ENCODE measurements at places on chromosomes 4 and X.

DNA sequence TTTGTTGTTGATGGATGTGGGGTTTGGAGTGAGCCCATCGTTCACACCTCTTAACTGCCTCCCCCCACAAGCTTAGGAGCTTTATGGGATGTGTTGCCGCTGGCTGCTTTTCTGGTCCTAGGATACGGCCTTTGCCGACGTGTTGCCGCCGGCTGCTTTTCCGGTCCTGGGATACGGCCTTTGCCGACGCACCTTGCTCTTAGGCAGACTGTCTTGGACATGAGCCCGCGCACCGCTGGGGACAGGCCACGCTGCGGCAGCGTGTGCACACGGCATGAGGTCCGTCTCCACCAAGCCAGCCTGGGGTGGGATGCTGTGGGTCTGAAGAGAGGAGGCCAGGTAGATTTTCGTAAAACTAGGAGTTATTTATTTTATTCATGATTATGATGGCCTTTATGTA, 14.2 kb downstream of the RGS12 start:
- no peak for DNase-seq

DNA sequence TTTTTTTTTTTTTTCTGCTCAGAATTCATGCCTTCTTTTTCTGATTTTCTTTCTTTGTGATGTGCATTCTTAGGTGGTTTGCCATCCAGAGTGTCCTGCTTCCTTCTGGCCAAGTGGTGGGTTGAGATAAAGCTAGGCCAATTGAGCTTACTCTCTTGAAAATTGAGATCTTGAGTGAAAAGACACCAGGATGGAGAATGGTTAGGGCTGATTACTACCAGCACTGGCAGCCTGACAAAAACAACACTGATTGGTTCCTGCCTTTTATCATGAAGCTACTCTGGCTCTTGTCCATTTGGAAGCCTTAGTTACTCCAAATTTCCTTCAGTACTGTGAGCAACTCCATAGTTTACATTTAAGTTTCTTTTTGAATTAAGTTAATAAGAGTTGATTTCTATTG, 404.0 kb downstream of the PPARGC1A start:
- no peak for DNase-seq

- no peak for DNase-seq
Measured at GRCh38 chr4:124459196-124459940, 253.2 kb downstream of the ANKRD50 start.

GRCh38 chr4:130985371-130985770, 1889.4 kb downstream of the C4orf33 start:
- DNase-seq, result no peak

GRCh38 chrX:31445542-31445941, 373.7 kb upstream of the FTHL17 start:
- no peak for DNase-seq

- DNase-seq, result no peak
Measured at GRCh38 chr4:81469781-81470455, 1.8 kb downstream of the RASGEF1B start.

DNA sequence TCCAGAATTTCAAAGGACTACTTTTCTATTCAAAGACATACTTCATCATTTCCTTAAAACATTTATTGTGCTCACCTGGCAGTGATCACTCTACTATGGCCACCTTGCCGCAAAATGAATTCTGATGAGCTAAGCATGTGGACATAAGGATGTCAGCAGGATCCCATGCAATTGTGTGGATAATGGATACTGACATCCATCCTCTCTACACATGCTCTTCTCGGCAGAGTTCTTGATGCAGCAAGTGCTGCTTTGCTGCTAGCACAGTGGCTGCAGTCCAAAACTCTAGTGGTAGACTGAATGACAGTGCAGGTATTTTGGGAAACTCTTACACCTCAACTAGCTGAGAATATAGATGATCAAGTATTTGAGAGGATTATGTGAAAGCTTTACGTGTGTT, 168.0 kb downstream of the BANK1 start:
- DNase-seq, result no peak

All from AG09319 (cell line).